ENCODE measurements at places on chromosomes 2 and 18. TPM values are rescaled to one million over a fixed set of nuclear protein-coding genes. Genes with fewer than 3 reads are reported as not detected.

SIX2 gene
- under 0.01 TPM for total RNA-seq

DNA sequence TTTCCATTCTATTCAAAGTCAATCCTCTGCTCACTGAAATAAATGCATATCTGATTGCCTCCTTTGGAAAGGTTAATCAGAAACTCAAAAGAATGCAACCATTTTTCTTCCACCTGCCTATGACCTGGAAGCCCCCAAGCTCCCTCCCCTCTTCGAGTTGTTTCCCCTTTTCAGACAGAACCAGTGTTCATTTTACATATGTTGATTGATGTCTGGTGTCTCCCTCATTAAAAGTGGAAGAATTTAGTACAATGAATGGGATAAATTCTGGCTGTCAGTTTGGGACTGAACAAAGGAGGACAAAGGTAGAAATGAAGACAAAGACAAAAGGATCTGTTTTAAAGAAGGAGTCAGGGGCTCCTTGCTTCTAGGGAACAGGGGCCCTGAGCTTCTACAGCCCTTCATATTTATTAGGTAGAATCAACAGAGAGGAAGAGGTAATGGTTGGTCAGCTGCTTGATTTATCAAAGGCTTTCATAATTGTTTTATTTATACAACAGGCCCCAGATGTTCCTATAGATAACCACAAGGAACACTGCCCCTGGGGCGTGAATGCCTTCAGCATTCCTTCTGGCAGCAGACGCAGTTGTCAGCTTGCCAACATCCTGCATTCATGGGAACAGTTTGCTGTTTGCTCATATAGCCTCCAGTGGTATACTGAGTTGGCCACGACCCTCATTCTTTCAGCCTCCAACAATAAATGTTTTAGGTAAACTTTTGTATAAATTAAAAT is 949.8 kb upstream of the LRATD1 start:
- DNase-seq, result peak; percentile 27

- no peak for DNase-seq
These were observed 192.4 kb downstream of the TWIST2 start for GRCh38 chr2:239040152-239040761.

DNA sequence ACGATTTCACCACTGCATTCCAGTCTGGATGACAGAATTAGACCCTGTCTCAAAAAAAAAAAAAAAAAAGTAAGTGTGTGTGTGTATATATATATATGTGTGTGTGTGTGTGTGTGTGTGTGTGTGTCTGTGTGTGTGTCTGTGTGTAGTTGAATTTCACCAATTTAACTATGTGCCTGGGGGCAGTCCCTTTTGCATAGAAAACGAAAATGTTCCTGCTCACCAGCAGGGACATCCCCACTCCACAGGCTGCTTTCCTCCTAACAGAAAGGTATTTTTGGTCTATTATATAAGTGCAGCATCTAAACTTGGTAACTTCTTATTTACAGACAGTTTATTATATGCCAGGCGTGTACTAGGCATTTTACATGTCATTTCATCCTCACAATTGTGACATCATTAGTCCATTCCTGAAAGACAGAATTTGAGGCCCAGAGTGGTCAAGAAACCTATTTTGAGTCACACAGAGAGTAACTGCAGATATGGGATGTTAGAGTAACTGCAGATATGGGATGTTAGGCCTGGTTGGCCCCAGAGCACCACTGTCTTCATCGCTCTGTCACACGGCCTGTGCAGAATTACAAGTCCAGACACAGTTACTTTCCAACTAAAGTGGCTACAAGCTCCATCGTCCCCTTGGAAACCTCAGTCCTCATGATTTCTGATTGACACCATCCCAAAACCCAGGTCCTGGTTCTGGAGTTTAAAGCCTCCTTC is 9.3 kb upstream of the TTL start:
- DNase-seq, result no peak

DNA sequence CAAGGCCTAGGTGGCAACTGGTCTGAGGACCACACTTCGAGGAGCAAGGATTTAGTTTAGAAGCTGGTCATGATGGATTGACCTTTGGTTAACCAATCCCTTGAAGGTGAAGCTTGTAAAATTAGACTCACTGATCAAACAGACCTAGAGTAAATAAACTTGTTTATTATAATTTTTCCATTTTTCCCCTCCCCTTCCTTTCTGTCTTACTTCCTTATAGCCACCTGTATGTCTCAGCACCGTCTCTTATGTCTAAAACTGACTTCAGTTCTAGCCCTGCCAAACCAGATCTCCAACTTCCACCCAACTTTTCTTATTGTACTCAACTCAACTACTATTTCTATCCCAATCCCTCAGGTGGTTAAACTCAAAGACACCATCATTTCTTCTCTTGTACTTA is 92.8 kb upstream of the THOC1 start:
- DNase-seq, result no peak
